ENCODE measurements at places on chromosomes 2 and 18.

GRCh38 chr18:49814147-49814499 is 790 bp upstream of the ACAA2 start:
- no peak for DNase-seq

GRCh38 chr2:206424134-206424533 is 19.2 kb upstream of the ADAM23 start:
- no peak for DNase-seq

GRCh38 chr18:36379435-36379984 is 82.0 kb downstream of the FHOD3 start:
- no peak for DNase-seq

GRCh38 chr2:86788881-86789686 is 1.6 kb downstream of the CD8A start:
- peak; percentile 17 for DNase-seq

DNA sequence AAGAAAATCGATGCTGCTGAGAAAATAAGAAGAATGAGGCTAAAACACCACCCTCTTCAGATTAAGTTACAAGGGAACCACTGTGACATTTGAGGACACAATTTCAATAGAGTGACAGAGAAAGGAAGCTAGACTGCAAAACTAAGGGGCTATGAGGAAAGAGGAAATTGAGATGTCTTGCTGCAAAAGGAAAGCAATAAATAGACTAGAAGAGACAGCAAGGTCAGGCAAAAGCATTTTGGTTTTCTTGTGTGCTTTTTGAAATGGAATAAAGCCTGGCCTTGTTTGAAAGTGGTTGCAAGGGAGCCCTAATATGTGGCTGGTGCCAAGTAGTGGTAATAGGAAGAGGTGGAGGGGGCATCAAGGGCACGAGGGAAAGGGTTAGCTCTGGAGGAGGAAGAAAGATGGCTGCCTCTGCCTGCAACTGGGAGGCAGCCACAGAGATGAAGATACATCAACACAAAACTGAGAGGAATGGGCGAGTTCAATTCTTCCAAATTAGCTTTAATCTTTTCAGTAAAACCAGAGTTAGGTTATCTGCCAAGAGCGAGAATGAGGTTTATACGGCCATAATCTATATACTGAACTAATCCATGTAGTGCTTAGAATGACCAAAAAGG is 1.2 kb upstream of the MRO start:
- DNase-seq = no peak

DNA sequence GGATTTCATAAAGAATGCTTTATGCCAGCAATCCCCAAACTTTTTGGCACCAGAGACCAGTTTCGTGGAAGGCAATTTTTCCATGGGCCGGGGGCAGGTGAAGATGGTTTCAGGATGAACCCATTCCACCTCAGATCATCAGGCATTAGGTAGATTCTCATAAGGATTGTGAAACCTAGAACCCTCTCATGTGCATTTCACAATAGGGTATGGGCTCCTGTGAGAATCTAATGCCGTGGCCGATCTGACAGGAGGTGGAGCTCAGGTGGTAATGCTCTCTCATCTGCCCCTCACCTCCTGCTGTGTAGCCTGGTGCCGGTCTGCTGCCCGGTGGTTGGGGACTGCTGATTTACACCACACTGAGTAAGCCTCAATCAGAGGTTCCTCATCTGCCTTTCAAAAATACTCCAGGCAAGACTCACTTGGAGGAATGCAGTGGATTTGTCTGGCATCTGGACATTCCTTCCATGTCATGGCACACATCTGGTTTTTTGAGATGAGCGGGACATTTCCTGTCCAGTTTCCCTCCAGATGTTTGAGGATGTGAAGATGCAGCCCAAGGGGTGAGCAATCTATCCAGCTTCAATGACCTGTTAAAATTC is 185.8 kb downstream of the VAPA start:
- no peak for DNase-seq

GRCh38 chr18:56711708-56712445 is 60.7 kb downstream of the WDR7 start:
- peak; percentile 36 for DNase-seq

DNA sequence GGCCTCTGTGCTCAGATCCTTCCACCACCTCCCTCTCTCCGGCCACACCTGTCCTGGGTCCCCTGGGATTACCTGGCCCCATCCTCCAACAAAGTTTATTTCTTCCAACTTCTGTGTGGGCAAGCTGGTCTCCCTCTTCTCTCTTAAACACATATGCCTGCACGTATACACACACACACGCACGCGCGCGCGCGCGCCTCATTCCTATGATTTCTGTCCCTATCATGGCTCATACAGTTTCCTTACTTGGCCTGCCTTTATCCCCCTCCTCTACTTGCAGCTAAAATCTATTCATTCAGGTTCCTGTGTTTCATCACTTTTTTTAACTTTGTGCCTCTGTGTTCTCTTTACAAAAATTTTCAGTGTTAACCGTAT is 96.4 kb downstream of the LOXHD1 start:
- no peak for DNase-seq

DNA sequence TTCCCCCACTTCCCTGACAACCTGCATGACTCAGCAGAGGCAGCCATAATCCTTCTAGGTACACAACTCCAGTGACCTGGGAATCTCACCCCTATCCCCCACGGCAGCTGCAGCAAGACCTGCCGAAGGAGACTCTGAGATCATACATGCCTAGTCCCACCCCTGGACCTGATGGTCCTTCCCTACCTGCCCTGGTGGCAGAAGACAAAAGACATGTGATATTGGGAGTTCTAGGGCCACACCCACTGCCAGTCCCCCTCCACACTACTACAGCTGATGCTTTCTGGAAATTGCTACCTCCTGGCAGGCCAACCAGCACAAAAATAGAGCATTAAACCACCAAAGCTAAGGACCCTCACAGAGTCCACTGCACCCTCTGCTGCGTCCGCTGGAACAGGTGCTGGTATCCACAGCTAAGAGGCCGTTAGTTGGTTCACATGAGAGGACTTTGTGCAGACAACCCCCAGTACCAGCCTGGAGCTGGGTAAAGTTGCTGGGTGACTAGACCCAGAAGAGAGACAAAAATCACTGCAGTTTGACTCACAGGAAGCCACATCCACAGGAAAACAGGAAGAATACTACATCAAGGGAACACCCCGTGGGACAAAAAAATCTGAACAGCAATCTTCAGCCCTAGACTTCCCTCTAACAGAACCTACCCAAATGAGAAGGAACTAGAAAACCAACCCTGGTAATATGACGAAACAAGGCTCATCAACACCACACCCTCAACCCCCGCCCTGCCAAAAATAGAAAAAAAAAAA is 12.5 kb downstream of the MARCO start:
- no peak for DNase-seq

DNA sequence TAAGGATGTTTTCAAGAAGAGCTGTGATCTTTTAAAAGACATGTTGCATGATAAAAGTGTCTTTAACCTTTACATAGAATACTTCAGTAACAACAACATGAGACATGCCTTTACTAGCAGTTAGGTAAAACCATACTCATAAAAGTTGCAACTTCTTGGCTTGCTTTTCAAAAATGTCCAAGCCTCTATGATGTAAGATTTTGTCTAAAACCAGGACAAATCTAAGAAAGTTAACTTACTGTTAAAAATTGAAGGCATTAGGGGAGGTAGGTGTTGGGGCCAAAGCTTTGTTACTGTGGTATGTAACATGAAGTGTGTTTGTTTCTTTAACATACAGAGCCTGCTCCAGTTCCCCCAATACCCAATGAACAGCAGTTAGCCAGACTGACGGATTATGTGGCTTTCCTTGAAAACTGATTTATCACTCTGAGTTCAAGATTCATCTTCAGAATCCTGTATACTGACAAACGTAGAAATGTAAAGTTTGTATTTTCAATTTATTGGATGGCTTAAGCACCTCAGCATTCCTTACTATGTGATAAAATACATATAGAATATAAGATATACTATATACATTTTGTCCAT is 11.7 kb downstream of the COPS8 start:
- DNase-seq = no peak

- no peak for DNase-seq
Measured at GRCh38 chr18:10285283-10285640, 169.2 kb upstream of the APCDD1 start.

GRCh38 chr18:58396144-58396543 is 232.7 kb downstream of the ALPK2 start:
- no peak for DNase-seq

DNA sequence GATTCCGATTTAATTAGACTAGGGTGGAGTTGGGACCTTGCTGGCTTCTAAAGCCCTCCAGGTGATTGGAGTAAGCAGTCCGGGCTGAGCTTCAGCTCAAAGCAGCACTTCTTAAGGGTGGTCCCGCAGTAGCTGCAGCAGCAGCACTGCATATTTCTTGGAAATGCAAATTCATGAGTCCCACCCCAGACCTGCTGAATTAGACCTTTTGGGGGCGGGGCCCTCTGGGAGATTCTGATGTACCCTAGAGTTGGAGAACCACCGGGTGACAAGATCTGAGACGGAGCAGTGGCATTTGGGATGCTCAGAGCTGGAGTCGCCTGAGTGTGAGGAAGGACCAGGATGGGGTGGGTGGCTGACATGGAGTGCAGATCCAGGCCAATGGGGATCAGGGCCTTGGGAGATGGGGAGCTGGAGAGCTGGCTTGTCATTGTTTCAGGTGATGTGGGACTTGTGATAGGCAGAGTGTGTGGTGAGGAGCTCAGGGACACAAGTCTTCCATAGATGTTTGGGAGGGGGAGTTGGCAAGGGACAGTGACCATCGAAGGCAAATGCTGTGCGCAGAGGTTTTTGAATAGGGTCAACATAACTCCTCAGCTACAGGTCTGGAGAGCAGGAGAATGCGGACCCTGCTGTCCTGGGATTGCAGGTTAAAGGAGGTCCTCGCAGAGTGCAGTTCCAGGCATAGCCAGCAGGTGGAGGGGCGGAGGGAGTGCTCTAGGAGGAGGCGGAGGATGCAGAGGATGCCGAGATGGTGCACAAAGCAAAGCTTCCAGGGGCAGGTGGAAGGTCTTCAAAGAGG is 130.9 kb upstream of the RAB12 start:
- no peak for DNase-seq

DNA sequence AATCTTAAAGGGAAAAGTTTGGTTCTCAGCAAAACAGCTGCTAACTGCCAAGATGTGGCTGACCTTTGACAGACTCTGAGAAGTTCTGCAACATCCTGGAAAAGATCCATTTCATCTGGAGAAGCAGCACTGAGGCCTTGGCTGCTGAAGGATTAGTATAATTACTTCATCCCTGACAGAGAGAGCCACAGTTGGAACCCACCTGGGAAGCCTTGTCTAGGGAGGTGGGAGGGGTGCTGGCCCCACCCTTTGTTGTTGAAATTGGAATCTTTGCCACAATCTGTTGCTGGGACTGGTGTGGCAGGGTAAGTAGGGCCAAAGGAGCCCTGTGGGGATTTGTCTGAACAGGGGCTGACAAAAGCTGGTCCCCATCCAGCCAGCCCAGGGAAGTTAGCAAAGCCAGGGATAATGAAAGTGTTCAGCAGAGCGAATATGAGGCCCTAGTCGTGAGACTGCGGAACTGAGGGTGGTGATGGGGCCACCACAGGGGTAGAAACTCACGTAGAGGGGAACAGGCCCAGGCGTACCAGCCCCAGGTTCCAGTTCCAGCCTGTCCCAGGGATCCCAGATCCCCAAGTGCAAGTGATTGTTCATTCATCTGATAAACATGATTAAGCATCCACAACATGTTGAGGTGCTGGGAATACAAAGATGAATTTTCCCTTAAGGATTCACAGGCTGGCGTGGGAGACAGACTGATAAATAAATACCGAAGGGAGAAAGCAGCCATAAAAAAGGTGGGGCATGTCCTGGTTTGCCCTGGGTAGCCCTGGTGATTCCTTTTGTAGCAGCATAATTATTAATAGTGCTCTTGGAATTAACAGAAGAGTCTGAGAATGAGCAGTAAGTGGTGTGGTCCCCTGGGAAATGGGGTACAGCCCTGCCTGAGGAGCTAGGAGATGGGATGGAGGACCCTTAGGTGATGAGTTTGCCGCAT is 60.0 kb downstream of the MYO1B start:
- peak; percentile 70 for DNase-seq

DNA sequence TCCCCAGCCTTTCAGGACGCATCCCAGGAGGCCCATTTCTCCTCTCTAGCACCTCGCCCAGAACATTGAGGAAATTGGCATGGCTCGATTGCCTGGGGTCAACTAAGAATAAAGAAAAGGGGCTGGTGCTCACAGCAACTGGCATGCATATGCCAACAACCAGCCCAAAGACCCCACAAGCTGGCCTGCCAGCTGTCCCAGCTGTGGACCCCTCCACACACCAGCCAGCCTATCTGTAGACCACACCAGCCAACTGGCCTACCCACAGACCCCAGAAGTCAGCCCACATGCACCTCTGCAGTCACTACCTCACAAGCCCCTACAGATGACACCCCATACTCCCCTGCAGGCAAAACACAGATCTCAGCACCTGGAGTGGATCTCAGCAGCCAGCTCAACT is 123.8 kb upstream of the ID2 start:
- no peak for DNase-seq

DNA sequence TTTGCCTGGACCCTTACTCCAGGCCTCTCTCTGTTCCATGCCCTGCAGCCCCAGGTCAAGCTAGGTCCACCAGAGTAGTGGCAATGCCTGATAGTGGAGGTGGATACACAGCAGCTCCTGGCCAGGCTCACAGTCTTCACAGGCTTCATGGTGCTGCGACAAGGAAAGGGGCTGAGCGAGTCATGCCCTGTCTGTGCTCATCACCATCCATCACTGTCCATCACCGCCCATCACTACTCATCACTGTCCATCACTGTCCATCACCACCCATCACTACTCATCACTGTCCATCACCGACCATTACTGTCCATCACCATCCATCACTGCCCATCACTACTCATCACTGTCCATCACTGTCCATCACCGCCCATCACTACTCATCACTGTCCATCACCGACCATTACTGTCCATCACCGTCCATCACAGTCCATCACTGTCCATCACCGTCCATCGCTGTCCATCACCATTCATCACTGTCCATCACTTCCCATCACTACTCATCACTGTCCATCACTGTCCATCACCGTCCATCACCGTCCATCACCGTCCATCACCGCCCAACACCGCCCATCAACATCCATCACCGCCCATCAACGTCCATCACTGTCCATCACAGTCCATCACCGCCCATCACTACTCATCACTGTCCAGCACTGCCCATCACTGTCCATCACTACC is 57.1 kb upstream of the OTOS start:
- no peak for DNase-seq

DNA sequence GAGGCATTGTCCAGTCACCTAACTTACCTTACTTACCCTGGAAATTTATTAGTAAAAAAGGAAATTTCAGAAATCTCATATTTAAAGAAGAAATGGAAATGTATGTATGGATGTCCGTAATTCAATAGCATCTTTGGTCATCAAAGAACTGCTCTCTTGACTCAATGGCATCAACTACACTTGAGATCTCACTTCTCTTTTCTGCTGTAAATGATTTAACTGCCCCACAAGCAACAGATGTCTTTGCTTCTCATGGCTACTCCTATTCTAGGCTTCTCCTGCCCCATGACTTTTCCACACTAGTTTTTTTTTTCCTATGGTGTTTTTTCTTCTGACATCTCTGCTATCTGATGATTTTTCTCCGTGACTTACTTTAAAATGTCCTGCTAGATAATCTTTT is 34.0 kb upstream of the ERMN start:
- DNase-seq = no peak
